ENCODE measurements at places on chromosomes 2 and 18.

GRCh38 chr2:201536046-201536445, 84.5 kb downstream of the STRADB start:
- no peak overlapping the region for H3K4me3 ChIP-seq
- H3K27me3 ChIP-seq, result no peaks in the 10 kb centered on the region
- no peaks in the 10 kb centered on the region for H3K36me3 ChIP-seq
- DNase-seq, result no peak
- no peaks in the 10 kb centered on the region for H3K4me1 ChIP-seq

- H3K36me3 ChIP-seq, result no peaks in the 10 kb centered on the region
- H3K4me1 ChIP-seq, result no peaks in the 10 kb centered on the region
- H3K27ac ChIP-seq, result no peak overlapping the region
- DNase-seq, result no peak
- H3K4me3 ChIP-seq, result no peak overlapping the region
- H3K27me3 ChIP-seq, result peaks cover 3% of the 10 kb centered on the region
These were observed 2.9 kb downstream of the ALPI start for GRCh38 chr2:232458661-232459418.

GRCh38 chr2:43810888-43811287, 27.8 kb downstream of the ABCG5 start:
- no peaks in the 10 kb centered on the region for H3K27me3 ChIP-seq
- H3K36me3 ChIP-seq, result peaks cover 62% of the 10 kb centered on the region
- no peak for DNase-seq
- no peak overlapping the region for H3K27ac ChIP-seq
- no peak overlapping the region for H3K4me3 ChIP-seq
- no peaks in the 10 kb centered on the region for H3K4me1 ChIP-seq

GRCh38 chr2:157488877-157489276, 45.0 kb upstream of the CYTIP start:
- no peaks in the 10 kb centered on the region for H3K36me3 ChIP-seq
- H3K4me3 ChIP-seq, result no peak overlapping the region
- H3K27ac ChIP-seq, result no peak overlapping the region

- H3K4me3 ChIP-seq, result no peak overlapping the region
- H3K36me3 ChIP-seq, result no peaks in the 10 kb centered on the region
- H3K4me1 ChIP-seq, result no peaks in the 10 kb centered on the region
- H3K27ac ChIP-seq, result no peak overlapping the region
- no peaks in the 10 kb centered on the region for H3K27me3 ChIP-seq
These were observed 98.4 kb upstream of the OSR1 start for GRCh38 chr2:19456705-19457309.

DNA sequence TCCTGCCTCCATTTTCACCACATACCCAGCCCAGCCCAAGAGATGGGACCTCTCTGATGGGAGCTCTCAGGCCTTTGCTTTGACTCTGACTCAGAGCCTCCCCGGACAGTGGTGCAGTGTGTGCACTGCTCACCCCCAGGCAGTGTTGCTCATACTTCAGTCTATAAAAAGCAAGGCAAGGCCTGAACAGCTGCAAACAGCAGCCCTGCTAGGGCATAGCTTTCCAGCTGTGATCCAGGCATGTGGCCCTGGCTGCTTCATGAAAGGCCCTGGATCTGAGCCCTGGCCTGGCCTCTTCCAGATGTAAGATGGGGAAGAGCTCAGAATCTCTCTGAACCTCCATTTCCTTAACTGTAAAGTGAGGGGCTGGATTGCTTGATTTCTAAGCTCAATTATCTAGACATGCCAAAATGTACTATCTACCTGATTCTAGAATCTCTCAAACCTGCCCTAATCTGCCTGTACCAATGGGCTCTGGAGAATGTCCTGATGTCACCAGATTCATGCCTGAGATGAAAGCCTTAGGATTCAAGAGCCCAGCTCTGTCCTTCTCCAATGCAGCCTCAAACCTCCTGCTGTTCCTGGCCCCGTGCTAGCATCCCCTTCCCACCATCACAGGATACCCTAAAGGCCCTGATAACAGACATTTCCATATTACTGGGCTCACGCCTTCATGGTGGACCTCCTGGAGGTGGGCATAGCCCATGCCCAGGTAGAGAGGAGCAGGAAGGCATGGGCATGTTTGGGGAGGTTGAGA, 206.9 kb downstream of the ARL4C start:
- peak overlapping the region; percentile 38 for H3K27ac ChIP-seq
- H3K4me3 ChIP-seq, result no peak overlapping the region
- no peaks in the 10 kb centered on the region for H3K36me3 ChIP-seq
- H3K4me1 ChIP-seq, result no peaks in the 10 kb centered on the region
- no peak for DNase-seq

DNA sequence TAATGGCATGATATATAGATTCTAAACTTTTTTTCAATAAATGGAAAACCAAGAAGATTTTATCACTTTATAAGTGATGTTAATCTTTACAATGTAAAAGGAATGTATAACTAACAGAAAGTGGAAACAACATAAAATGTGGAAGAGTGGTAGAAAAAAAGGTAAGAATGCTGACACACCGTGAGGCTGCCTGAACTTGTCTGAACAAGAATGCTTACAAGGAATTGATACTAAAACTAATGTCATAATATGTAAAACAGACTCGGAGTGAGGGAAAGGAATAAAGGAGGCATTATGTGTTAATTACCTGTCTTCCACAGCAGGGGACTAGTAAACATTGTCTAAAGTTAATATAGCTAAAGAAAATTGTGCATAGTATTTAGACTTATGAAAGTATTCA, 958.8 kb upstream of the TMEFF2 start:
- H3K4me1 ChIP-seq, result no peaks in the 10 kb centered on the region
- no peak overlapping the region for H3K4me3 ChIP-seq
- H3K36me3 ChIP-seq, result no peaks in the 10 kb centered on the region
- no peaks in the 10 kb centered on the region for H3K27me3 ChIP-seq
- DNase-seq, result no peak

GRCh38 chr18:30675493-30675892, 367.0 kb downstream of the DSC3 start:
- H3K27me3 ChIP-seq, result no peaks in the 10 kb centered on the region
- no peaks in the 10 kb centered on the region for H3K36me3 ChIP-seq
- H3K4me3 ChIP-seq, result no peak overlapping the region
- DNase-seq, result no peak
- no peaks in the 10 kb centered on the region for H3K4me1 ChIP-seq
- H3K27ac ChIP-seq, result no peak overlapping the region

GRCh38 chr18:47215554-47216138, 35.8 kb downstream of the SKOR2 start:
- DNase-seq, result no peak

DNA sequence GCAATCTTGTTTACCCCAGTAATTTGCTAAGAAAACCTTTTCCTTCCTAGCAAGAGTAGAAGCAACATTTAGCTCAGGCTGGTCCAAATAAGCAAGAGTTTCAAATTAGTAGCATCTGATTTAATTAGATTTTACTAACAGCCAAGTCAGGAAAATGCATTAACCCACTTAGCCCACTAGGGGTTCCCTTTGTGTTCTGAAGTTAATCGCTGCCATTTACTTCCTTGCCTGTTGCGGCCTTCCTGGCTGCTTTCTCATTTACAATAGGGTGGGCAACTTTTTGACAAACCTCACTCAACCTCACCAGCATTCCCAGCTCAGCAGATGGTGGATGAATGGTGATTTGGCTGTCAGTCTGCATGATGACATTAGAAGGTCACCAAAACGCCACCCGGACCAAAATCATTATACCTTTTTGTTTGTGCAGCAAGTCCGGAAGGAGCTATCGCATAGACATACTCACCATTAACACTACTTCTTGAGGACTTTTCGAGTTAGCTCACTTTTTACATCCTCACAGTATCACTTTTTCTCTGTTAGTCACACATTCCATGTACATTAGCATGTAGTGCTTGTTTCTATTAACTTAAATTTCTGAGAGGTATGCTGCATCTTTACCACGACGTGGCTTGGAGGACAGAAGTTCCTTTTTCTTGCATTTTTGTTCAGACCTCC, 101.5 kb upstream of the SETBP1 start:
- H3K27me3 ChIP-seq, result no peaks in the 10 kb centered on the region
- no peak overlapping the region for H3K4me3 ChIP-seq
- H3K4me1 ChIP-seq, result no peaks in the 10 kb centered on the region
- DNase-seq, result no peak
- H3K36me3 ChIP-seq, result no peaks in the 10 kb centered on the region
- no peak overlapping the region for H3K27ac ChIP-seq

- H3K36me3 ChIP-seq, result no peaks in the 10 kb centered on the region
- no peak for DNase-seq
- no peaks in the 10 kb centered on the region for H3K27me3 ChIP-seq
- no peaks in the 10 kb centered on the region for H3K4me1 ChIP-seq
- no peak overlapping the region for H3K4me3 ChIP-seq
These were observed 55.9 kb upstream of the RPE start for GRCh38 chr2:209946539-209946938.

GRCh38 chr2:68466361-68466777, 725 bp downstream of the FBXO48 start:
- DNase-seq, result no peak
- no peaks in the 10 kb centered on the region for H3K36me3 ChIP-seq
